Astrocyte of the hippocampus (primary cell): ENCODE measurements at places on chromosomes 4 and X.

- no peak for DNase-seq
Measured at GRCh38 chrX:114075073-114075673, 508.7 kb upstream of the HTR2C start.

- no peak for DNase-seq
Measured at GRCh38 chr4:141630854-141631253, 5.5 kb upstream of the IL15 start.

GRCh38 chr4:15130441-15130840, 128.2 kb downstream of the CPEB2 start:
- DNase-seq = peak; percentile 67

DNA sequence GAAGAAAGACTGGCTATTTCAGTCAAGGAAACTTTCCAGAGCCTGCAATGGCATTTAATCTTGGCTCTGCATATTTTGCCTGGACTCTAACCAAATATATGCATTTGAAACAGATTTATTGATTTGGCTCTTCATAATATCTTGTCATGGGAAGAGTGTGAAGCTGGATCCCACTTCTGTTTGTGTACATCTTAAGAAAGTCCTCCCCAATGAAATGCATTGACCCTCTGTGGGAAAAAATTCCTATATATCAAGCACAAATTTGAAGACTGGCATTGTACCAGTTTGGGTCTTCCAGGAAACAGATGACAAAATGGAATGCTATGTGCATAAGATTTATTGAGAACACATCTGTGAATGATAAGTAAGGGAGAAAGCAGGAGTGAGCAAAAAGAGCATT, 897.3 kb upstream of the TENM3 start:
- peak; percentile 4 for DNase-seq

GRCh38 chr4:138224614-138225013, 17.5 kb downstream of the SLC7A11 start:
- DNase-seq = no peak

DNA sequence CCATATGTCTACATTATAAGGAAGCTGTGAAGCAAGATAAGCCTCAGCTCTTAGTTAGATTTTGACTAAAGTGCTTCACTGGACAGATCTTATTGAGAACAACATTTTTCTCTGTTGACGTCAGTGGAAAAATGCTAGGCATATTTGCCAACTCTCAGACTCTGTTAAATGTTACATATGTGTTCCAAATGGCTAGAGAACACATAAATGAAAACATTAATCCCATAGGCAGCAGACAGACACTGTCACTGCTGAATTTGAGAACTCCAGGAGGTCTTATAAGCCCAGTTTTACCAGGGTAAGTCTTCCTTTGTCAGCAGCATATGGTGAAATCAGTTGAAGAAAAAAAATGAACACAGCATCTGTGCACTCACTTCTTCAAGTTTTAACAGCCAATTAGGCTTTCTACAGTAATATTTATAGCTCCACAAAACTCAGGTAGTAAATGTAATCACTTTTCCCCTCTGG, 186.9 kb downstream of the CAMK2D start:
- DNase-seq = peak; percentile 75

- DNase-seq = peak; percentile 39
Measured at GRCh38 chrX:10574663-10575062, 45.7 kb downstream of the MID1 start.

DNA sequence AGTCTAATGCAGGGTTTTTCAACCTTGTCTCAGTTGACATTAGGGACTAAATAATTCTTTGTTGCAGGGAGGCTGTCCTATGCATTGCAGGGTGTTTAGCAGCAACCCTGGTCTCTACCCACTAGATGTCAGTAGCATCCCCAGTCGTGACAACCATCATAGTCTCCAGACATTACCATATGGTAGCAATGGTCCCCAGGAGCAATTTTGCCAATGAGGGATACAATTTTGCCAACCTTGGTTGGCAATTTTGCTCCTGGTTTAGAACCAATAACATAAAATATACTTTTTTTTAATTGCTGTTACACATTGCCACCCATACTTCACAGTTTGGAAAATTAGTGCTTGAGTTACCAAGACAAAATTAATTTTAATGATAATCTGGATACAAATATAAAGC, 6.0 kb downstream of the EREG start:
- peak; percentile 68 for DNase-seq

GRCh38 chrX:10714531-10714930, 94.1 kb upstream of the MID1 start:
- DNase-seq = no peak
